ENCODE measurements at places on chromosomes 2 and 18. TPM values are rescaled to one million over a fixed set of nuclear protein-coding genes. Genes with fewer than 3 reads are reported as not detected.

SLC4A3 gene
- 98.5 TPM for total RNA-seq

WNT10A gene
- total RNA-seq: not detected

EPB41L3 gene
- total RNA-seq: 38.9 TPM

- DNase-seq: no peak
Observed at GRCh38 chr2:162210385-162210784, 32.9 kb downstream of the FAP start.

DNA sequence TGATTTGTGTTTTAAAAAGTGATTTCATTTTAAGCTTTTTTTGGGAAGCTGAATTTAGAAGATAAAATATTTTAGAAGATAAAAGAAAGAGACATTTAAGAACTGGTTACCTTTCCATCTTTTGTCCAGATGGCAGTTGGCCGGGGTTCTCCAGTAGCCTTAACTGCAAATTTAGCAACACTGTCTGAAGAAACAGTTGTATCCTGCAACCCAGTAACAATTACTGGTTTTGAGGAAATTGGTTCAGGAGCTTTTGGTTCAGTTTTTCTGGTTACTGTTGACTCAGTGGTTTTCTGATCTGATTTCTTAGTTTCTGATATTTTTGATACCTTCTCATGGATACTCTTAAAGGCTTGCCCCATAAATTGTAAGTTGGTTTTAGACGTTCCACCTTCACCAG is 49.9 kb downstream of the PLEKHA3 start:
- DNase-seq: no peak

DNA sequence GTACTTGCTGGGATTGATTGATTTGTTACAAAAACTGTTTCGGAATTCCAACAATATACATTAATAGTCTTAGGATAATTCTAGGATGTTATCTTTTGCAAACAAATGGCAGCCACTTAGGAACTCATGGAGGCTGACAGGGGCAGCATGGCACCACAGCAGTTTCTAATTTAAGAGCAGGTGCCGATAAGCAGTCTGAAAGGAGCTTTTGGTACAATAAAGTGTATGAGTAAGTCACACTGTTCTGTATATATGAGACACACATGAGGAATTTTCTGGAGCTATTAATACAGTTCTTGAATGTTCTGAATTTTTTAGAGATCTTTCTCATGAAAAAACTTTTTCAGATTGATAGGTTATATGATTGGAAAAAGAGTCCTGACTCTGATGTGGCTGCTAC is 52.2 kb downstream of the EIF5B start:
- DNase-seq: no peak

DNA sequence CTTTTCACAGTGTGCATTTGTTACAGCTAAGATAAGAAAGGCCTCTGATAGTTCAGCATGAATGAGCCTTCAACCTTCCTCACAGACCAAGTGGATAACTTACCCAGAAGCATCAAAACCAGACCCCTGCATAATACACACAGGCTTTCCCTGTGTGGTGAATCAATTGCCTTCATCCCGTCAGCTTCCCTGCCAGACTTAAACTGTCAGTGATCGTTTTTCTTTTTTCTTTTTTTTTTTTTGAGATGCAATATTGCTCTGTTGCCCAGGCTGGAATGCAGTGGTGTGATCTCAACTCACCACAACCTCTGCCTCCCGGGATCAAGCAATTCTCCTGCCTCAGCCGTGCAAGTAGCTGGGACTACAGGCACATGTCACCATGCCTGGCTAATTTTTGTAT is 20.5 kb upstream of the SLC35F5 start:
- DNase-seq: no peak

GRCh38 chr18:48829443-48830149 is 121.2 kb downstream of the SMAD7 start:
- DNase-seq: no peak

DNA sequence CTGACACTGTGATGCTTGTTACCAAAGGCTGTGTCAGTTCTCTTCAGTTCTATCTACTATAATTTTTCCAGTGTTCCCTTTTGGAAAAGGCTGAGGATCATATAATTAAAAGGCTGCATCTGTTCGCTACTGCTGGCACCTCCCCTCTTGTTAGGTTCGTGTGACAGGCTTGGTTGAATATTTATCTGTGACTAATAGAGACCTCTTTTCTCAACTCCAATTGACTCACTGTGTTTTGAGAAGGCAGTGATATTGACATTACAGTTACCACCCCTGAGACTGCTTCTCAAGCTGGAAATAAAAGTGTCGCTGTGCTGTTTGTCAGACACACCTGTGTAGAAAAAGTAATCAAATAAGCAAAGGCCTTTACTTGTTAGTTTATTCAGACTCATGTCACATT is 205.5 kb upstream of the KCNH7 start:
- no peak for DNase-seq

GRCh38 chr2:174121612-174122011 is 126.7 kb downstream of the OLA1 start:
- DNase-seq: no peak

GRCh38 chr18:49597157-49597931 is 35.5 kb downstream of the LIPG start:
- DNase-seq: no peak

DNA sequence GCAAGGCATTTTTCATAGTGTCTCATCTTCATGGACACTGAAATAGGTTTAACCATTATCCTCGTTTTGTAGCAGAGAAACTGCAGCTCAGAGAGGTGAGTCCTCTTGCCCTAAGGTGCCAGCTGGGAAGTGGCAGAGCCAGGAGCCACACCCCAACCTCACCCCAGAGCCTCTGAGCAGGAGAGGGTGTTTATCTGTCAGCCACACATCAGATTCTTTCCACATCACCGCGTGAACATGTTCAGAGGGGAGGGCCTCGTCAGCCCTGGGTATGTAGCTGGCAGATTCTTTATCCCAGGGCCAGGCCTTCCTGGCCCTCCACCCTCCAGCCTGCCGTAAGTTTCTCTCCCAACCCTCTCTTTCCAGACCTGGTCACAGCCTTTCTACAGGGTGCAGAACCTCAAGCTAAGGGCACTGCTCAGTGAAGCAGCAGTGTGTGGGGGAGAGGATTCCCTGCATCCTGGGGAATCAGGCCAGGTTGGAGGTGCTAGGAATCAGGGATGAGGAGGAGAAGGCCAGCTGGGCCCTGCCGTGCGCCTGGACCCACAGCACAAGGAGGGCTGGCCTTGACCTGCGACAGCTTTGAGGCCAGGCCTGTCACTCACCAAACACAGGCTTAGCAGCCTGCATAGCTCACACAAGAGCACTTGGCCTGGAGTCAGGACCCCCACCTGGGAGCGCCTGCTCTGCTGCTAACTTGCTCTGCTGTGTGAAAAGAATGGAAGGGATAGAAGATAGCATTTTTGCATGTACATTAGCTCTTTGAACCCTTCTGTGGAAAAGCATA is 111.3 kb upstream of the MCFD2 start:
- DNase-seq: no peak

DNA sequence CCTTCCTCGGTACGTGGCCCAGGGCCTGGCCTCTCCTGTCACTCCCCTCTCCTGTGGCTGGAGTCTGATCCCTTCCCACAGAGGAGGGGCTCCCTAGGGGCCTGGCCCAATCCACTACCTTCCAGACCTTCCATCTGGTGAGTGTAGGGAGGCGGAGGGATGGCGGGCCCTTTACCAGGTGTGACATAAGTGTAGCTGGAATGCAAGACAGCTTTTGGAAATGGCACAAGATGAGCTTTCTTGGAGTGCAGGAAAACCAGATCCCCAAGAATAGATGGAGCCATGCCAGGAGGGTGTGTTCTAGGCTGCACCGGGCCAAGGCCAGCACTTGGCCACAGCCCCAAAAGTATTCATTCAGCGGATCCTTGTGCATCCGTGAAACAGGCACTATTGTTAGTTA is 30.1 kb downstream of the IGFBP5 start:
- DNase-seq: peak; percentile 79

GRCh38 chr2:34719206-34719605 is 1120.1 kb upstream of the FAM98A start:
- DNase-seq: no peak

DNA sequence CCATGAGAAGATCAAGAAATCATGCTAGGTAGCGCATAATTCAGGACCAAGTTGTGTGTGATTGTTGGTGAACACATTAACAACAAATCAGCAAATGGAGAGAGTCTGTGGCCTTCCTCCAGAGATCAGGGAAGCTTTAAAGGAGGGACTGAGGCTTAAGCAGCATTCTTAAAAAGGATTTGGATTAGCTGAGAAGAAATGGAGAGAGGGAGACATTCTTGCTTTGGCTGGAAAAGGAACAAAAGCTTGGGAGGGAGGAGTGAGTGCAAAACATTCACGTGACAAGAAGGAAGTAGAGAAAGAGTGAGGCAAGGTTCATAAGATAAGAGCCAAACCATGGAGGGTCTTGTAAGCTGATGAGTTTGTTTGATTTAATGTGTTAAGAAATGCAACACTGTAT is 75.6 kb downstream of the SRD5A2 start:
- no peak for DNase-seq

GRCh38 chr2:20137131-20137571 is 85.7 kb upstream of the LAPTM4A start:
- DNase-seq: no peak

GRCh38 chr2:7704296-7704865 is 787.2 kb downstream of the RNF144A start:
- no peak for DNase-seq

- DNase-seq: no peak
Observed at GRCh38 chr2:214549946-214550345, 139.1 kb downstream of the VWC2L start.

Measured in ovary (tissue), 10 donors.